ENCODE measurements at places on chromosomes 2 and 18. TPM values are rescaled to one million over a fixed set of nuclear protein-coding genes. Genes with fewer than 3 reads are reported as not detected.

The AGPS gene
- total RNA-seq = 96.8 TPM

The CROCC2 gene
- total RNA-seq = not detected

The MC4R gene
- not detected for total RNA-seq

The CFAP221 gene
- not detected for total RNA-seq

The ARHGAP28 gene
- total RNA-seq = 4.3 TPM

The CTNNA2 gene
- not detected for total RNA-seq

The PIEZO2 gene
- total RNA-seq = 342 TPM

The ZSWIM2 gene
- not detected for total RNA-seq

The AKAIN1 gene
- total RNA-seq = not detected

The SERPINB11 gene
- not detected for total RNA-seq

The PRLH gene
- total RNA-seq = not detected

The CXCR4 gene
- 57.4 TPM for total RNA-seq

The KIAA2012 gene
- total RNA-seq = not detected

The GLB1L gene
- total RNA-seq = 6.5 TPM

The KLHL30 gene
- not detected for total RNA-seq

The RNF152 gene
- total RNA-seq = 88.8 TPM

The RGPD4 gene
- total RNA-seq = not detected

The GBX2 gene
- 1.1 TPM for total RNA-seq

The NXPH2 gene
- total RNA-seq = not detected

The RFX8 gene
- 0.60 TPM for total RNA-seq

The GALNT13 gene
- under 0.01 TPM for total RNA-seq

The IL18R1 gene
- total RNA-seq = 1.4 TPM

Measured in dermis blood vessel endothelial cell (primary cell).